ENCODE measurements at places on chromosomes 1 and 21.
A peak's percentile ranks its signal among the peaks of the same experiment; 100 is the strongest.

- no peak for DNase-seq
These were observed 34.9 kb upstream of the IVNS1ABP start for GRCh38 chr1:185351734-185352466.

DNA sequence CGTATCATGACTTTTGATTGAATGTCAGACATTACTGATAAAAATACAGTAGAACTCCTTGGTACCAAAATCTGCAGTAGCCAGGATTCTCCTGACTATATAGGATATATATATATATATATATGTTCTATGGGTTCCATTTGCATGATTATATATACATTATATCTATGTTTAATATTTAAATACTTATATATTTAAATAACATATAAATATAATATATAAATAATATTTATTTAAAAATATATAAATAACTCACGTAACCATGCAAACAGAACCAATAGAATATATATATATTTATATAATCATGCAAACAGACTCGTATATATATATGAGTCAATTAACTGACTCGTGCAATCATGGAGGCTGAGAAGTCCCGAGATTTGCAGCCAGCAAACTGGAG lies 278.8 kb upstream of the PLXNA2 start:
- DNase-seq, result no peak

- DNase-seq, result no peak
These were observed 69.8 kb downstream of the LRIG2 start for GRCh38 chr1:113142791-113143190.

- no peak for DNase-seq
These were observed 27.4 kb downstream of the AKNAD1 start for GRCh38 chr1:108829498-108829916.

- DNase-seq, result no peak
These were observed 11.6 kb upstream of the PARP1 start for GRCh38 chr1:226419284-226420029.

- no peak for DNase-seq
These were observed 84.6 kb downstream of the KAZN start for GRCh38 chr1:14682941-14683621.

DNA sequence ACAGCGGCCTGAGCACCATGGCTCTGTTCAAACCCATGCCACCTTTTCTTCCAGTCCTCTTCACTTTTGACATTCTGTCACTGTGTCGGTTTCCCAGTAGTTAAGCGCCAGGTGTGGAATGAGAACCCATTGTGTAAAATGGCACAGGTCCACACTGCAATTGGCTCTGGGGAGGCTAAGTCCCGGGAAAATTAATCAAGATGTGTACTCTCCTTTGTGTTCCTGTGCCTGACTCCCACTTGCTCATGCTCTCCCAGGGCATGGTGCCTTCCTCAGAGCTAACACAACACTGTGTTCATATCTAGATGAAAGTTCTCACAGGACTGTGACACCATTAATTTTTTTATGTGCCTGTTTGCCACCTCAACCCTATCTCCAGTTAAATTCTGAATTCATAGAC lies 59.0 kb upstream of the BTG3 start:
- DNase-seq, result no peak

DNA sequence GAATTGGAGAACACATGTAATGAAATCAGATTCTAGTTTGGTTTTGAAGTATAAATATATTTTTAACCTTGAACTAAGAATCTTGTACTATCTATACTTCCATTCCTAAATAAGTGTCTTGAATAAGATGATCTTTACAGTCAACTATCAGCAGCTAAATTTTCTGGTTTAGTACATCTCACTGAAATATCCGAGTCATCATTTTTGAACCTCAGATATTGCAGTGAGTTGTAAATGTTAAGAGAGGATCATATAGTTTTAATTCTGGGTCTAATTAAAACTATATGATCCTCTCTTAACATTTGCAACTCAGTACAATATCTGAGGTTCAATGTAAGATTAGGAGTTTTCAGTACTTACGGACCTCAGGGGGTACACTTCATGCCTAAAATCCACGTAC lies 768.8 kb upstream of the ADAMTS5 start:
- DNase-seq, result no peak

DNA sequence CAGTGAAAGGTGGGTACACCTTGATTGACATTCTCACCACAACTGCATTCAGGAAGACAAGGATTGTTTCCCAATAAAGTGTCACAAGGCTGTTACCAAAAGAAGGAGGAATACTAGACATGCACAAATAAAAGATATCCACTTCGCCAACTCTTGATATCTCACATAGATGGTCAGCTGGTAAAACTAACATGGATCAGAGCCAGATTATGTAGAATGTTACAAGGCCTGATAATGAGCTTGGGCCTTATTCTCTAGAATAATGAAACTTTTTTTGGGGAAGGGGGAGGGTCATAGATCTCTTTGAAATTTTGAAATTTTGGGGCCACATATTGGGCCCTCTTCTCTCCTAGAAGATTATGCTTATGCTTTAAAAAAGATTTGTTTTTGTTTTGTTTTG lies 24.9 kb downstream of the RAP1A start:
- no peak for DNase-seq

- no peak for DNase-seq
These were observed 12.5 kb downstream of the DNAJC6 start for GRCh38 chr1:65321879-65322278.

GRCh38 chr1:32786856-32787255 lies 30.3 kb downstream of the YARS1 start:
- peak; percentile 23 for DNase-seq

GRCh38 chr21:41419921-41420862 lies 5.8 kb upstream of the MX1 start:
- peak; percentile 52 for DNase-seq

DNA sequence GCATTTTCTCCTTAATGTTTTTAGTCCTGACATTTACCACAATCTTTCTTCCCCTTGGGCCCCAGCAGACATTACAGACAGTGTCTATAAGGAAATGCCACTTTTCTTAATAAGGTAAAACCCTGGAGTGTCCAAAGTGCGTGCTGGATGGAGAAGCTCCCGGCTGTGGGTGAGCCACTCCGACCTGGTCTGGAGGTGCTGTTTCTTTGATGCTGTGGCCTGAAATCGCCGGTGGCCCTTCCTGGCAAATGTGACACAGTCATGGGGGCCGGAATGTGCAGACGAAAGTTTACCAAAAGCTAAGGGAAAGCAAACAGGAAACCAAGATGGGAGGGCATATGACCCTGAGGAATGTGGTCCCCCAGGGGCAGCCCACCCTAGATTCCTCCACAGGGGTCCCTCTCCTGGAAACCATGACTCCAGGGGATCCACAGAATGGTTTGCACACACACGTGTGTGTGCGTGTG lies 77.9 kb downstream of the FHAD1 start:
- DNase-seq, result no peak

- no peak for DNase-seq
These were observed 15.0 kb downstream of the PIK3C2B start for GRCh38 chr1:204479387-204480136.

DNA sequence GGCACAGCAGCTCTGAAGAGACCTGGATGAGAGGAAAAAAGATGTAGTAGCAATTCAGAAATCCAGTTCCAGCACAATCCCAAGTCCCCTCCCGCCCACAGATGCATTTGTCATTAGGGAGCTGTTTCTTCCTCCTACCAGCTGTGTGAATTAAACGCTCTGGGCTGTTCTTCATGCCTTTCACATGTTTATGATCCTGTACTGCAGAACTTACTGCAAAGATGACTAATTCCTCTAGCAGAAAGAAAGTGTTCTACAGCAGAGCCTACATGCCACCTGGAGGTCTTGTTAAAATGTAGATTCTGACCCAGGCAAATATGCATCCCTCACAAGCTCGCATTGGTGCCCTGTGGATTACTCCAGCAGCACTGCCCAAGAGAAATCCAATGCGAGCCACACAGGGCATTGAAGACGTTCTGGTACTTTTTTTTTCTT lies 6.5 kb downstream of the ENO1 start:
- no peak for DNase-seq

- no peak for DNase-seq
These were observed 28.6 kb upstream of the PDE4B start for GRCh38 chr1:65764052-65764451.

GRCh38 chr1:173161510-173162221 lies 45.5 kb downstream of the TNFSF4 start:
- DNase-seq, result peak; percentile 15

GRCh38 chr1:233664804-233665574 lies 51.1 kb downstream of the KCNK1 start:
- no peak for DNase-seq

DNA sequence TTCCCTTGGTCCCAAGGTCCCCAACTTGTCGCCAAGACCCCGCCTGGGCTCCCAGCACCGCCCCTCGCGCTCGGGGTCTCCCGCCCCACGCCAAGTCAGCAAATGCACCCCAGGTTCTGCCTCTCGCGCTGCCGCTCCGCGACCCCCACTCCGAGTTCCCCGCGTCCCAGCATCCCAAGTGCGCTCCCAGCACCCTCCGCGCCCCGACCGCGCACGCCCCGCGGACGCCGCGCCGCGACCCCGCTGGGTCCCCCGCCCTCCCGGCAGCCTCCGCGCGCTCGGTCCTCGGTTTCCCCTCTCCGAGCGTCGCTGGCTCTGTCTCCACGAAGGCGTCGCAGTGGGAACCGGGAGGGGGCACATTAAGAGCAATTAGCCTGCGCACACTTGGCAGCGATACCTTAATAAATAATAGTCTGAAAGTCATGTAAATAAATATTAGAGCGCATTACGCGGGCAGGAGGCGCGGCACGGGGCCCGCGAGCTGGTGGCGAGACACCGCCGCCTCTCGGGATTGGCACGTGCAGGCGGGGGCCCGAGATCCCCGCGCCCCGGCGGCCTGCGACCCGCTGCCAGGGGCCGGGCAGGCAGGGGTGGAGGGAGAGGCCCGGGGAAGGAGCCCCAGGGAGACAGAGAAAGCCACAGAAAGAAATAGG lies 75.9 kb downstream of the VWA5B1 start:
- no peak for DNase-seq

DNA sequence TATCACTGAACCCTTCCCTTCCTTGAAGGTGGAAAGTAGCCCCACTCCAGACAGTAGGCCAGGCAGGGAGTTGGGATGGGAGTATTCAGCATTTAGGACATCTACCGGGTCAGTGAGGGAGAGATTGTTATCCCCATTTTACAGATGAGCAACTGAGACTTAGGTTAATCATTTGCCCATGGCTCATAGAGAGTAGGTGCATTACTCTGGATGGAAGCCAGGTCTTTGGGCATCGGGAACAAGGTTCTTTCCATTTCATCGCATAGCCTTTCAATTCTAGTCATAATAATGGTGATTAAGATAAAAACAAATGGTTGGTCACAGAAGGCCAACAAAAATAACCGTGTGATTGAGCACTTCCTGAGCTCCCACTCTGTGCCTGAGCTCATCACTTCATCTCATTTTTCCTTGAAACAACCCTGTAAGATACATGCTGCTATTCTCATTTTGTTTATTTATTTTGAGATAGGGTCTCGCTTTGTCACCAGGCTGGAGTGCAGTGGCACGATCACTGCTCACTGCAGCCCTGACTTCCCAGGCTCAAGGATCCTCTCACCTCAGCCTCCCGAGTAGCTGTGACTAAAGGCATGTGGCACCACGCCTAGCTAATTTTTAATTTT lies 64.8 kb downstream of the NAV1 start:
- DNase-seq, result no peak

DNA sequence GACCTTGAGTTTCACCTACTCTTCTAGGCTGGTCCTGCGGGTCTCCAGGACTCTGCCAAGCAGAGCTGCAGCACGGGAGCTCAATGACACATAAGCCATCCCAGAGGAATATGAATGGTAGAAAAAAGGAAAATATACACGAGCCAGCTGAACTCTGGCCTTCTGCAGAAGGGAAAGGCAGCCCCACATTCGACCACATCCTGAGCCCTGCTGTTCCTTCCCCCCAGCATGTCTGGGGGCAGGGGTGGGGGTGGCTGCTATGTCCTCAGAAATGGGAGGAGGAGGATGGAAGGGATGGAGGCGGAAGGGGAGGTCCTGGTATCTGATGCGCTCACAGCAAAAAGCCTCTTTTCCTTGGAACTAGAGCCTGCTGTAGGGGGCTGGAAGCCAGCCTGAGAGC lies 12.1 kb upstream of the KDF1 start:
- no peak for DNase-seq

GRCh38 chr1:22110016-22110415 lies 32.9 kb downstream of the WNT4 start:
- no peak for DNase-seq

GRCh38 chr1:70504176-70504820 lies 93.2 kb downstream of the CTH start:
- DNase-seq, result no peak

GRCh38 chr1:89935235-89935634 lies 59.7 kb upstream of the ZNF326 start:
- DNase-seq, result no peak

DNA sequence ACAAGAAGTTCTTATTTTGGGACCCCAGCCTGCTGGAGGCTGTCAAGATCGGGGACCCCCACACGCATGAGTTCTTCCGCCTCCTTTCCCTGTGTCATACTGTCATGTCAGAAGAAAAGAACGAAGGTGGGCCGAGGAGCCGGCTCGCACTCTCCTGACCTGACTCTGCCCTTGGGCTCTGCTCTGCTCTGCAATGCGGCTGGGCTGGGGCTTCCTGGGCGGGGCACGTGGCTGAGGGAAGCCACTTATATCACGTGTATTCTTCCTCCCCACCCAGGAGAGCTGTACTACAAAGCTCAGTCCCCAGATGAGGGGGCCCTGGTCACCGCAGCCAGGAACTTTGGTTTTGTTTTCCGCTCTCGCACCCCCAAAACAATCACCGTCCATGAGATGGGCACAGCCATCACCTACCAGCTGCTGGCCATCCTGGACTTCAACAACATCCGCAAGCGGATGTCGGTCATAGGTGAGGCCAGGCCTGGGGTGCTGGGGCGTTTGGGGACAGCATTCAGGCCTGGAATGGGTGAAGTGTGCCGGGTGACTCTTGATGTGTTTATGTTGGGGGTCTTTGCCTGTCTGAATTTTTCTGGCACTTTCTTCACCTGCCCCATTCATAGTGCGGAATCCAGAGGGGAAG lies 17.6 kb downstream of the ATP8B2 start:
- DNase-seq, result peak; percentile 76

- no peak for DNase-seq
These were observed 13.6 kb downstream of the UBL4B start for GRCh38 chr1:110125810-110126209.

- no peak for DNase-seq
These were observed 382.8 kb downstream of the AMY1C start for GRCh38 chr1:104132382-104132973.

DNA sequence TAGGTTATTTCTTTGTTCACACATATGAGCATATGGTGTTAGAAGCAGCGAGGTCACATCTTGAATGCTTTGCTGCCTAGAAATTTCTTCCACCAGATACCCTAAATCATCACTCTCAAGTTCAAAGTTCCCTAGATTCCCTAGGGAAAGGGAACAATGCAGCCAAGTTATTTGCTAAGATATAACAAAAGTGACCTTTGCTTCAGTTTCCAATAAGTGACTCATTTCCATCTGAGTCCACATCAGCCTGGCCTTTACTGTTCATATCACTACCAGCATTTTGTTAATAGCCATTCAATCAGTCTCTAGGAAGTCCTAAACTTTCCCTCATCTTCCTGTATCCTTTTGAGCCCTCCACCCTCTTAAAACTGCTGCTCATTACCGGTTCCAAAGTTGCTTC lies 1502.5 kb downstream of the KCNT2 start:
- no peak for DNase-seq

GRCh38 chr1:112933820-112934571 lies 22.0 kb downstream of the SLC16A1 start:
- no peak for DNase-seq

GRCh38 chr1:57012315-57012714 lies 46.5 kb upstream of the C8B start:
- DNase-seq, result no peak
